ENCODE measurements at places on chromosomes 6 and 20.

GRCh38 chr20:5864428-5864827 is 85.9 kb downstream of the TRMT6 start:
- no peak for DNase-seq

GRCh38 chr6:158672726-158673125 is 22.9 kb downstream of the SYTL3 start:
- peak; percentile 54 for DNase-seq

GRCh38 chr6:39225946-39226437 is 3.3 kb downstream of the KCNK5 start:
- peak; percentile 50 for DNase-seq

DNA sequence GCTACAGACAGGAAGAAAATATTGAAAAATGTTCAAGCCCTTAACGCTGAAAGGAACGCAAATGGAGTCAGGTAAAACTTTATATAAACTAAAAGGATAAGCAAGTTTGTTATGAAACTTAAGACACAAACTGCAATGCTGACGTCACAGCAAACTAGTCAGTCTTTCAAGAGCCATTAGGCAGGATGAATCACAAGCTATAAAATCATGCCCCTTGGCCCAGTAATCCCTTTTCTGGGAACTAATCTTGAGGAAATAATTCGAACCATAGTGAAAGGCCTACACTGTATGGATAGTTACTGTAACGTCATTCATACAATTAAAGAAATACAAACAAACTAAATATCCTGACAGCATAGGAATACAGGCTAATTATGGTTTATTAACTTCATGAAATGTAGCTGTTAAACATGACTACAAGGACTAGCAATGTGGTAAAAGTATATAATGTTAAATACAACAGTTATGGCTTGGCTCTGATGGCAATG is 42.7 kb upstream of the HINT3 start:
- DNase-seq = no peak

DNA sequence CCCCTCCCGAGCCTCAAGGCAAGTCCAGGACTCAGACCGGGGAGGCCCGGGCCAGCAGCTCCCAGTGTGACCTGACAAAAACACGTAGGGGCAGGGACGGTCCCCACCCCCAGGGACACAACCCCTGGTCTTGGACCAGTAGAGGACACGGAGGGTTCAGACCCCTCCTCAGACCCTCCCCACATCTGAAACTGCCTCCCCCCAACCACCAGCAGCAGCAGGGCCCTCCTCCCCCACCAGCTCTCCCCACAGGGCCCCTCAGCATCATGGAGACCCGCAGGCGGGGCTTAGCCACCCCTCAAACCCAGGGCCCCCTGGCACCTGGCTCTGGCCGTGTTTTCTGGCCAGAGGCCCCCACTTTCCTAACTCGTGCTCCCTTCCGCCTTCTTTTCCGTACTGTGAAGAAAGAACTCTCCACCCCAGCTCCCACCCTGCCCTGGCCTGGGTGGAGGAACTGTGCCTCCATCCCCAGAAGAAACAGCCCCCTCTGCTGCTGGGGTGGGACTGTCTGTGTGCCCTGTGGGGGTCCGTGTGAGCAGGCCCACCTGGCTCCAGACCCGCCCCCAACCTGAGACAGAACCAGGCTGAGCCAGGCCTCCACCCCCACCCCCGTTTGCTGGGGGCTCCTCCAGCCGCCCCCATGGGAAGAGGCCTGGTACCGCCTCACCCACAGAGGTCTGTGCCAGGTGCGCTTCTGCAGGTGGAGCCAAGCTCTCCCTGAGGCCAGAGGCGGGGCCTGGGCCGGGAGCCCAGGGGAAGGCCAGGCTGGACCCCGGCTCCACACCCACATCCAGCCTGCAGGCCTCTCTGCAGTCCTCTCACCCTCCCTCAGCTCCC is 39.0 kb upstream of the MDFI start:
- no peak for DNase-seq

GRCh38 chr6:111779660-111780059 is 93.6 kb downstream of the FYN start:
- DNase-seq = no peak

GRCh38 chr6:13419422-13420195 is 67.8 kb downstream of the GFOD1 start:
- no peak for DNase-seq

GRCh38 chr6:162907876-162908481 is 180.2 kb downstream of the PACRG start:
- no peak for DNase-seq

Data from thyroid gland (tissue), 4 donors.